Hematopoietic multipotent progenitor cell (in vitro differentiated cells): ENCODE measurements at places on chromosomes 4 and X.

DNA sequence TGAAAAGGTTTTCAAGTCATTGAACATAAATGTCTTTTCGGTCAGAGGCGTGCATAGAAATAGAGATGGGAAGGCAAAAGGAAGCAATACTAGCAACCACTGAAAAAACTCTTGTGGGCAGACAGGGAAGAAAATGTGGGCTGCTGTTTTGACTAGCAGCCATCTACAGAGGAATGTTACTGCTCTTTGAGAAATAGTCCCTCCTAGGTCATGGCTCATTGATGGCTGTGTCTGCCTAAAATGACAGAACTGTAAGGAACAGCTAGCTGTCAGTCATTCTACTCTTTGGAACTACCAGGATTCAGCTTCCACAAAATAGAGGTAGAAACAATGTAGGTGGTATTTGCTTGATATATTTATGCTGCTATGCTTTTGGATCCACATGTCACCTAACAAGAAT lies 26.9 kb upstream of the TMPRSS11B start:
- DNase-seq, result no peak

DNA sequence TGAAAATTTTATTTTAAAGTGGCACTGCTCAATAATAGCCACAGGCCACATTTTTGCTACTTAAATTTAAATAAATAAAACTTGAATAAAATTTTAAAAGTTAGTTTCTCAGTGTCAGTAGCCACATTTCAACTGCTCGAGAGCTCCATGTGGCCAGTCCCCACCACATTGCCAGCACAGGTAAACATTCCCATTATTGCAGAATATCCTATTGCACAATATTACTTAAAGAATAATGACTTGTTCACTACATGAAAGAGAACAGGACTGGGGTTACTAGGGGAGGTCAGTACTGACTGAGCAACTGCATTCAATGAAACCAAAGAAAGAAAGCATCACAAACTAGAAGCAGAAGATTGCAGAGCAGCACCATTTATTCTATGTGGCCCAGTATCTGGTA lies 2201.6 kb upstream of the TENM3 start:
- no peak for DNase-seq

- no peak for DNase-seq
These were observed 87.0 kb upstream of the SCOC start for GRCh38 chr4:140286456-140286855.

DNA sequence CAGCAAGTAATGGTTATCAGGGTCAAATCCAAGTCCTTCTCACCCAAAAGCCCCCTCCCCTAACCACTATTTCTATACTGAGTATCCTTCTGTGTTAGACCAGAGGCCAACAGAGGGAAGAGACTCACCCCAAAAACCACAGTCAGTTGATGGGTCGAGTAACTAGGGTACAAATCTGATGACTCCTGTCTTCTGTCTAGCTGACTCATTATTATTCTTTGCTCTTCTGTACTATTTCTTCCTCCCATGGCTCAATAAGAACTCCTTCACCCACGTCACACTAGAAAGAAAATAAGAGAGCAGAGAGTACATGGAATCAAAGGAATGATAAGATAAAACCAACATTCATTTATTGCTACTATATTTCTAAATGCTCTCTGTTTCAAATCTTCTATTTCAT lies 2.0 kb downstream of the RAB40A start:
- no peak for DNase-seq

DNA sequence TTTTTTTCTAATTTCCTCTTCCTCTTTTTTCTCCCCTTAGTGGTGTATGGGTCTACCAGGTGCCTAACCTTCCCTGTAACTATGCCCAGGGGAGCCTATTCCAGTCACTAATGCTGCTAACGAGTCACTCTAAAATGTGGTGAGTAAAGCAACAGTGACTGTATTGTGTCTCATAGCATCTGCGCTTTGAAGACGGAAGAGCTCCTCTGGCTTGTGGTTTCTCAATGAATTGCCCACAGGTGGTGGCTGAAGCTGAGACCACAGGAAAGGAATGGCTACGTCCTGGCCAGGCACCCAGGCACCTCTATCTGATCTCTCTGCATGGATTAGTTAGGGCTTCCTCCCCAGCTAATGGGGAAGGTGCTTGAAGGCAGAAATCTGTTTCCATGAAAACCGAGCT lies 763.5 kb upstream of the FRG1 start:
- DNase-seq, result no peak

GRCh38 chr4:42262701-42263490 lies 110.4 kb upstream of the BEND4 start:
- no peak for DNase-seq
